CD4-positive, alpha-beta T cell treated with Interleukin-4 for 4 hours (primary cell): ENCODE measurements at places on chromosomes 7 and 10.

GRCh38 chr7:106371629-106372028 is 86.8 kb upstream of the NAMPT start:
- no peak for DNase-seq

DNA sequence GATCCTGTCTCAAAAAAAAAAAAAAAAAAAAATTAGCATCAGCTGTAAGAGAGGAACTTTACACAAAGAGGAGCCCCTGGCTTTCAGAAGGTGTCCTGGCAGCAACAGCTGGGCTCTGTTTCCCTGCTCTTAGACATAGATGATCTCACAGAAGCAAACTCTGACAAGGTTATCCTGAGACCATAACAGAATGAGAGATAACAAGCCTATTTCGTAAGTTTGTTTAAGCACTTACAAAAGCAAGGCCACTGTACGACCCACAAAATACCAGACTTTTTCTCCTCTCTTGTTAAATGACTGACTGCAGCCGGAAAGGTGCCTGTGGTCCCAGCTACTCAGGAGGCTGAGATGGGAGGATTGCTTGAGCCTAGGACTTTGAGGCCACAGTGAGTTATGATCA is 33.3 kb upstream of the OTUD1 start:
- no peak for DNase-seq

DNA sequence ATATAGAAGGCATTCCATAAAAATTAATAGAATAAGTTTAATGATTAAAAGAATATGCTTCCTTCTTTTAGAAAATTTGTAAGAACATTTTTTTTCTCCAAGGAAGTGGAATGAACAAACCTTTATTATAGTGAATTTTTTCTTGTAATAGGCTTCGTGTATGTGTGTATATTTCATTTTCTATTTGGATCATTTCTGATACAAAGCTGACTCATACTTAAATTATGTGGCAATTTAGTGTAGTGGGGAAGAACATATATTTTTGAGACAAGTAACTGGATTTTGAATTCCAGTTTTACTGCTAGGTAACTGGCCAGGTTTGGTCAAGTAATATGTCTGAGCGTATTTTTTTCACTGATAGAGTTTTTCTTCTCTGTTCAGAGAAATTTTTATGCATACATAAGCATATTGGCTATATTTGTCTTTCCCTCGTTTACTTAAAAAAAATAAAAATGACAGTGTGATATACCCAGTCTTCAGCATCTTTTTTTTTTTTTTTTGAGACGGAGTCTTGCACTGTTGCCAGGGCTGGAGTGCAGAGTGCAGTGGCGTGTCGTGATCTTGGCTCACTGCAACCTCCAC is 50.8 kb downstream of the CDK13 start:
- no peak for DNase-seq

DNA sequence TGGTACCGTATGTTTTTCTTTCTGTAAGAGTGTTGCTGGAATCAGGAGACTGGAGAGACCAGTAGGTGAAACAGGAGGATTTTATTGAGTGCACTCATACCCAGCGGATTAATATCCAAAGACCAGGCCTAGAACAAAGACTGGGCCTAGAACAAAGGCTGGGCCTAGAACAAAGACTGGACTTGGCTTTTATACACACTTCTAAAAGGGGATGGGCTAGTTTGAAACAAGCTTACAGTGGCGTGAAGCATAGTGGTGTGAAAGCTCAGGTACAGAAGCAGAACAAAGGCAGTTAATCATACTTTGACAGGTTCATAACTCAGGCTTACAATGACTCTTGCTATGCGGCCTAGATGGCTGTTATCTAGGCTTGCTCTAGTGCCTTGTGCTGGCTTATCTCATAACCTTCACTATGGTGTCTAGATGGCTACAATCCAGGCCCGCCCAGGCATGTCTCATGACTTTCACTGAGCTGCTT is 67.7 kb downstream of the TRIM24 start:
- no peak for DNase-seq

- DNase-seq: no peak
Observed at GRCh38 chr7:132646052-132646451, 69.8 kb upstream of the PLXNA4 start.

DNA sequence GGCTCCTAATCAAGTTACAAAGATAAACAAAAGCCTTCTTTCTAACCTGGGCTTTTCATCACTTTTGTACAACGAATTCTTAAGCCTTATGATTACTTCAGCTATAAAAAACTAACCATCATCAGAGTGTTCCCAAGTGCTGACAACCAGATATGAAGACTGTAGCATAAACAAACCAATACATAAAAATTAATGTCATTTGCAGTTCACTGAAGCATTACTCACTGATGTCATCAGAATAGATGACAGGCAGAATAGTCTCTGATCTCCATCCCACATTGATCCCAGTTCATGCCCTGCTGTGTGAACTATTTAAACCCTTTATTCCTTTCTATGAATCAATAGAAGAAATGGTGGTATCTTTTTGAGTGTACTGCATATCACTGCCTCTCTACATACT is 84.4 kb downstream of the DNAJC1 start:
- no peak for DNase-seq

- no peak for DNase-seq
Observed at GRCh38 chr10:126917975-126918908, 13.0 kb downstream of the DOCK1 start.

- DNase-seq: no peak
Observed at GRCh38 chr7:42742318-42742717, 169.6 kb downstream of the C7orf25 start.

DNA sequence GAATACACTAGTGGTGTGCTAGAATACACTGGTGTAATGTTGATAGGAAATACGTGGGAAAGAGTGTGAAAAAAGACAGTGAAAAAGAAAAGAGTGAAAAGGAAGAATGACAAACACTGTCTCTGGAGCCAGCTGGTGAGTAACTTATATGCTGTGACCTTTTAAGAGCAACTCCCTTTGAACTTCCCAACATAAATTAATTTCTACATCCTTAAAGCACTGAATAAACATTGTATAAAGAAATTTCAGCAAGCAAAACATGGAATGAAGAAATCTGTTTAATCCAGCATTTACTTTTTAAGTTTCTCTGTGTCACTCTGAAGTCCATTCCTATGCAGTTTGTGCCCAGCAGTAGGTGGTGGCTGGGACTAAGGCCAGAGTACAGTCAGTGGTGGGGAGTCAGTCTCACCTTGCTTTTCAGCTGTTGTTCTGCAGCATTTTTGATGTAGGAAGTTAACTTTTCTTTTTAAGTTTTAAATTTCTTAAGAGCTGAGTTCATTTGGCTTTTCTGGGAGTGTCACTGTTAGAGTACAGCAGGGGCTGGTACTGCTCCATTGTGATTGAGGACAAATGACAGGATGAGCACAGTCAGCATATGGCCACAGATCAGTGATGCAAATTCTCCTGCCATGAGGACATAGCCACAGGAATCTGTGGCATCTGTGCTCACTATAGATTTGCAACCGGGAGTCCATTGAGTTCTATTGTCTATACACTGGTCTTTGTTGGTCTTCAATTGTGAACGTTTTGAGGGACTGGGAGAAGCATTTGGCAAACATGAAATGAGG is 321.8 kb downstream of the ZNF248 start:
- DNase-seq: no peak

- peak; percentile 83 for DNase-seq
Observed at GRCh38 chr10:8183241-8183704, 128.8 kb downstream of the GATA3 start.

- DNase-seq: no peak
Observed at GRCh38 chr7:55588976-55589604, 16.8 kb upstream of the VOPP1 start.

GRCh38 chr7:96521068-96521894 is 188.4 kb downstream of the SEM1 start:
- DNase-seq: no peak

- DNase-seq: no peak
Observed at GRCh38 chr7:105345003-105345402, 43.7 kb downstream of the SRPK2 start.

DNA sequence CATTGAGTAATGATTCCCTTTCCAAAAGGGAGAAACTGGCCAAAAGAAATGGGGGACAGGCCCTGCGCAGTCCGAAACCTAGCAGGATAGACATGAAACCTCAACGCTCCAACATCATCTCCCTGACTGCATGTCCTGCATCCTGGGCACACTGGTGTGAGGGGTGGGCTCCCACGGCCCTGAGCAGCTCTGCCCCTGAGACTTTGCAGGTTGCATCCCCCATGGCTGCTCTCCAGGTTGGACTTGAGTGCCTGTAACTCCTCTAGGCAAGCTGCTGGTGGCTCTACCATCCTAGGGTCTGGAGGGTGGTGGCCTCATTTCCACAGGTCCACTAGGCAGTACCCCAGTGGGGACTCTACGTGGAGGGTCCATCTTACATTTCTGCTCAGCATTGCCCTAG is 16.3 kb upstream of the CRYGN start:
- no peak for DNase-seq

GRCh38 chr10:6988654-6989053 is 408.6 kb upstream of the PRKCQ start:
- no peak for DNase-seq

GRCh38 chr7:123916240-123916724 is 8.8 kb upstream of the SPAM1 start:
- no peak for DNase-seq

- no peak for DNase-seq
Observed at GRCh38 chr10:77325233-77325537, 312.4 kb downstream of the KCNMA1 start.

GRCh38 chr7:141386881-141387280 is 164.3 kb upstream of the AGK start:
- no peak for DNase-seq

- DNase-seq: no peak
Observed at GRCh38 chr10:103861505-103861904, 6.1 kb upstream of the SH3PXD2A start.

GRCh38 chr7:26153241-26153822 is 1.3 kb downstream of the NFE2L3 start:
- DNase-seq: peak; percentile 37

DNA sequence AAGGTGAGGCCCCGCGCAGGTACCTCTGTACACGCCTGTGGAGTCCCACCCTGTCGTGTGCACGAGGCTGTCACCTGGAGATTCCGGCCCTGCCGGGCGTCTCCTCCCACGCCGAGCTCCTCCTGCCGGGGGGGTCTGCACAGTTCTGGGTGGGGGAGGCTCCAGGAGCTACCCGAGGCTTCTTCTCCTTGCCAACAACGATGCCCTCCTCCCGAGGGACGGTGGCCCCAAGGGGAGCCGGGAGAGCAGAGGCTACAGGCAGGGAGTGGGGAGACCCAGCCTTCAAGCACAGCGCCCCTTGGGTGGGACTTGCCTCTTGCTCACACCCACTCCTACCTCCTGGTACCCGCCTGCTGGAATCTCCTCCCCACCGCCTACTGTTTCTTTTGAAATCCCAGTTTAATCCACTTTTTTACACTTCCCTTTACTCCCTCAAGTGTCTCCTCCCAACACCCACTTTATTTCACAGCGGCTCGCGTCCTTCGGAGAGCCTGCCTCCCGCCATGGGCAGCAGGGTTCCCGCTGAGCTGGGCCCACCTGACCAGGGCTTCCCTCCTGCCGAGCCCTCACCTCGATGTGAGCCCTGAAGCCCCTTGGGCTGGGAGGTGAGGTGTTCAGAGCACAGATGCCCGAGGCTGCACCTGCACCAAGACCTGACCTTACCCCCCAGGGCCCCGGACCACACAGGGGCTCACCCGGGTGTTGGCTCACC is 338.1 kb downstream of the DNAJB6 start:
- DNase-seq: no peak

DNA sequence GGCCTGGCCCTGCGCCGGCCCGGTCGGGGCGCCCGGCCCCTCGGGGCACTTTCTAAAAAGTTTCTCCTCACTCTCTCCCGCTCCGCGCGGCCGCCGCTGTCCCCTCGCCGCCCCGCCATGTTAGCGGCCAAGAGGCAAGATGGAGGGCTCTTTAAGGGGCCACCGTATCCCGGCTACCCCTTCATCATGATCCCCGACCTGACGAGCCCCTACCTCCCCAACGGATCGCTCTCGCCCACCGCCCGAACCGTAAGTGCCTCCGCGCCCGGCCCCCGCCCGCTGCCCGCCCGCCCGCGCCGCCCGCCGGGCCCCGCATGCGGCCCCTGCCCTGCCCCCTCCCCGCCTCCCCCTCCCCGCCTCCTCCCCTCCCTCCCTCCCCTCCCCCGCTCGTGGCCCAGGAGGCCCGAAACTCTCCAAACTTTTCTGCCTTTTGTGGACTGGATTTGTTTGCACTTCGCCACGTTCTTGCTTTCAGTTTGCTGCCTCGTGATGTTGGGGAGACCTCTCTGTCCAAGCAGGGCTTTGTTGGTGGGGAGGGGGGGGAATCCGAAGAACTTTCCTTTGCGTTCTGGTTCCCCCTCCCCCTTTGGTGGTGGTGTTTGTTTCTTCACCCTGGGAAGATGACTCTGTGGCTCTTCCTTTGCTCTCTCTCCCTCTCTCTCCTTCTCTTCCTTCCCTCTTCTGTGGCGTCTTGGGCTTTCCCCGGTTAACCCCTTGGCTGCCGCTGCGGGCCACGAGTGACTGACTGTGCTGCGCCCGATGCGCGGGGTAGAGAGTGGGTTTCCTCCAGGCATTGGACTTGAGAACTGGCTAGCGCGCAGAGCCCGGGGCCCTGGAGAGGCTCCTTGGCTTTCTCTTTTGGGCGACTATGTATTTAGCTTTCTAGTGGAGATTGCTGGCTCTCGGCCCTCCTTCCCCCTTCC is 1.6 kb downstream of the TCF7L2 start:
- DNase-seq: peak; percentile 34

DNA sequence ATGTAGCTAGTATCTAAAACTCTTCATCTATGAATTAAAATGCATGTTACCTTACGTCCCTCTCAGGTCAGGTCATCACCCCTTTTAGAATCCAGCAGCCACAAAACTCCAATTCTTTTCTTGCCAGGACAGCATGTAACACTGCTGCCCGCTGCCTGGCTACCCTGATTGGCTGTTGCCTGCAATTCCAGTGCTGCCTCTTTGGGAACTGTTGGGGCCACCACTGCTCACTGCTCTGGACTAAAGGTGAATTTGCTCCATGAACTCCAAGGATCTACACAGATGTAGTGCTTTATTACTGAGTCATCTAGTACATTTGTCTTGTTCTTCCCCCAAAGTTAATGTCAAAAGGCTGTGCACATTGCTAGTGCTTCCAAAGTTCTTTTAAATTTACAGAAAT is 40.4 kb downstream of the SCIN start:
- no peak for DNase-seq

DNA sequence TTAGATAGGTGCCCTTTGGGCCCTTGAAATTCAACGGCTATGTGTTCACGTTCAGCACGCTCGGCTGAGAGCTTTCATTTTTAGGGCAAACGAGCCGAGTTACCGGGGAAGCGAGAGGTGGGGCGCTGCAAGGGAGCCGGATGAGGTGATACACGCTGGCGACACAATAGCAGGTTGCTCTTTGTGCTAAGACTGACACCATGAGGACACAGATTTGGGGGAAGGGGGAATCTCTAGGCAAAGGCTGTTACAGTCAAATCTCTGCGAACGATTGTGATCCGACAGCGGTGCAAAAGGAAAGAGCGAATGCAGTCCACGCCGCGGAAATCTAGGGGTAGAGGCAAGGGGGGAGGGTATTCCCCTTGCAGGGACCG is 667 bp downstream of the KLLN start:
- peak; percentile 83 for DNase-seq

GRCh38 chr10:67668448-67668847 is 27.5 kb downstream of the CTNNA3 start:
- no peak for DNase-seq

GRCh38 chr7:139851770-139852481 is 22.9 kb downstream of the TBXAS1 start:
- DNase-seq: no peak

- DNase-seq: no peak
Observed at GRCh38 chr10:122115874-122116273, 126.9 kb downstream of the TACC2 start.
